ENCODE measurements at places on chromosomes 11 and 22.

DNA sequence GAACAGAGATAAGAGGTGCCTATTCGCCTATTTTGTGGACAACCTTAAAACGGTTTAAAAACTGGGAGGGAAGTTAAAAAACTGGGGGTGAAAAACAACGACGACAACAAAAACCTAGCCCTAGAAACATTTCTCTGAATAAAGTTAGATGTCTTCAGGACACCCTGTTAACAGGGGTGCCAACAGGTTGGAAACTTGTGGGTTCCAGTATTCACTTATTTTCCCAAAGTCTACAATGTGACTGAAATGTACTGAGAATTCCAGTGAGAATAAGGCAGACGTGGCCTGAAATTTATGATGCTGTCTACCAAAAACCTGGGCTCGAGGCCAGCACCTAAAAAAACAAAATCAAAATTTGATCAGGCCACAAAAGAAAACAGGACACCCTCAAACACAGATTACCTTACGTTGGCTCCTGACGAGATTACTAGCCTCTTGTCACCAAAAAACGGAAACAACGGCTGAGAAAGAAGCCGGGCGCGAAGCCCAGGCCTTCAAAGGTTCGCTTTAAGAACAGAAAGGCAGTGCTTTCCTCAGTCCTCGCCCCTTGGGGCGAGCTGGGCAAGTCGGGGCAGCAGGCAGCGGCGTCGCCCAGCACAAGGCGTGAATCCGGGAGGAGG, 906 bp downstream of the CCDC90B start:
- peak; percentile 65 for DNase-seq

DNA sequence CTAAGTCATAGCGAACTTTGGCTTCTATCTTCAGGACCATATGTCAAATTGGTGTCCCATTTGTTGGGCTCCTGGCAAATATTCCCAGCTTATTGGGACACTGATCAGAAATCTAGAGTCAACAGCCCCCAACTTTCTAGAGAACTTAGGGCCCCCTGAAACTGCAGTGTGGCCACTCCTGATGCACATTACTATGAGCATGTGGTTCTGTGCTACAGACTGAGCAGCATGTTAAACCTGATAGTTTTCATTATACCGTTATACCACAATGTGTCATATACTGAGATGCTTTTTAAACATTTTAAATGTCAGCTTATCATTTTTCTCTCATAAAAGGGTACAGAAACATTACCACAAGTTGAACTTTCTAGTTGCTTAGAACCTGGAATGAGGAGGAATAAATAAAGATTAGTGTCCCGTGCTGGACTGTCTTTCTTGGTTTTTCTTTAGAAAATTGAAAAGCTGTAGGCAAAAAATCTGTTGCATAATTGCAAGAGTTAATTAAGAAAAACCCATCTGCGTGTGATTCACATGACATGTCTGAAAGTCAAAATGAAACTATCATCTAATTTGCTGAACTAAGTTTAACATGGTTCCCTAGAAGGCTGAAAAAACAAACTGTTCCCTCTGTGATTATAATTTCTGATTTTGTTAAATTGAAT, 16.4 kb upstream of the CTSC start:
- no peak for DNase-seq

GRCh38 chr11:46456269-46457001, 64.9 kb upstream of the CHRM4 start:
- DNase-seq = no peak

GRCh38 chr11:131785801-131786200, 415.4 kb downstream of the NTM start:
- no peak for DNase-seq

DNA sequence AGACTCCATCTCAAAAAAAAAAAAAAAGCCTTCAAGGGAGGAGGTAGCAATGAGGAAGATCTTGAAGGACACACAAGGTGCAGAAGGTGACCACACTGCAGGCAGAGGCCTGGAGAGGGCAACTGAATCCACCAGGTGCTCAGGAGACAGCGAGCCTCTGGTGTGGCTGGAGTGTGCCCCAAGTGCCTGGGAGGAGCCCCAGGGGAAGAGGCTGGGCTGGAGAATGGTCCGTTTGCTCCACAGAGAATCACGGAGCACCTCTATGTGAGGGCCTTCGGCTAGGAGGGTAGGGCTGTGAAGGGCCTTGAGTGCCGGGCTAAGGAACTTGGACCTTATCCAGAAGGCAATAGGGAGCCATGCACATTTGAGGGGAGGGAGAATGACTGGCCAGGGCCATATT, 50.3 kb downstream of the ARRB1 start:
- DNase-seq = no peak

DNA sequence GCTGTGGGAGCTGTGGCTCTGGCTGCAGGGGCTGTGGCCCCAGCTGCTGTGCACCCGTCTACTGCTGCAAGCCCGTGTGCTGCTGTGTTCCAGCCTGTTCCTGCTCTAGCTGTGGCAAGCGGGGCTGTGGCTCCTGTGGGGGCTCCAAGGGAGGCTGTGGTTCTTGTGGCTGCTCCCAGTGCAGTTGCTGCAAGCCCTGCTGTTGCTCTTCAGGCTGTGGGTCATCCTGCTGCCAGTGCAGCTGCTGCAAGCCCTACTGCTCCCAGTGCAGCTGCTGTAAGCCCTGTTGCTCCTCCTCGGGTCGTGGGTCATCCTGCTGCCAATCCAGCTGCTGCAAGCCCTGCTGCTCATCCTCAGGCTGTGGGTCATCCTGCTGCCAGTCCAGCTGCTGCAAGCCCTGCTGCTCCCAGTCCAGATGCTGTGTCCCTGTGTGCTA, 514 bp downstream of the KRTAP5-9 start:
- DNase-seq = no peak

- DNase-seq = no peak
Observed at GRCh38 chr11:9607511-9607899, 34.0 kb downstream of the WEE1 start.

- no peak for DNase-seq
Observed at GRCh38 chr22:41841085-41841712, 8.3 kb downstream of the SREBF2 start.

DNA sequence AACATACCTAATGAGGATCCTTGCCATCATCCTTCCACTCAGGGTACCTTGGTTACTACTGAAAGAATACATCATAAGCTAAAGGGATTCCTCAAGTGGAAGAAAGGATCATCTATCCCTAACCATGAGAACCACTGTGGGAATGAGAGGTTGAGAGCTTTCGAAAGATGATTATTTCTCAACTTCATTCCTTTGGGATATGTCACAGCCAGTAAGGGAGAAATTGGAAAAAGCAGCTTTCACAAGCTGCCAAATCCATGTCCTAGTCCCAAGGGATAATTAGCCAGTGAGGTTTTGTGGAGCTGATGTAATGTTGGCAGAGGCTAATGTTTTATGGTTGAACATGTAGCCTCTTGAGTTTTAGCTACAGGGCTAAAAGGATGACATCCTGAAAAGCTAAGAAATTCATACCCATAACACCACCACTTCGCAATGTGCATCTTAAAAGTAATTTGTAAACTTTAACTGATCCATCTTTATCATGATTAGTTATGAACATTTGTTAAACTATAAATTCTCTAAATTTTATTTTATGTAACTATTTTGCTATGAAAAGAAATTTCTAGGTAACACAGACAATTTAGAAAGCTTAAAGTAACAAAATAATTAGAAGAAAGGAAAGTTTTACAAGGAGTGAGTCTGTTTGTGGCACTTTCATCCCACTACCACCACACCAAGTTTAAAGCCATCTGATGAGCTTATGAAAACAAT, 123.9 kb downstream of the MRTFA start:
- DNase-seq = peak; percentile 17

- DNase-seq = no peak
Observed at GRCh38 chr11:47160753-47161133, 15.9 kb downstream of the ARFGAP2 start.

DNA sequence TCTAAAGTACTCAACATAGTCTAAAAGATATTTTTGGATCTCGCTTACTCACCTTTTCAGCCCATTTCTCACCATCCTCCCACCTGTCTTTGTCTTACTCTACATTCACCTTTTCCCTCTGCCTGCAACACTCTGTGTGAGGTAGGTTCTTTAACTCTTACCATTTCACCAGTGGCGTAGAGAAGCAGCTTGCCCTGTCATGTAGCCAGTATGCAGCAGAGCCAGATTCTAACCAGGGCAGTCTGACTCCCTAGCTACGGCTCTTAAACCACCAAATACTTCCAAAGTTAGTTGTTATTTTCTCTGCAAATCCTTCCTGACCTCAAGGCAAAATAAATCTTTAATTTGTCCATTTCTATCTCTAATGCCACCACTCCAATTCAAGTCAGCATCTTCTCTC, 7.5 kb downstream of the ALG8 start:
- DNase-seq = no peak

DNA sequence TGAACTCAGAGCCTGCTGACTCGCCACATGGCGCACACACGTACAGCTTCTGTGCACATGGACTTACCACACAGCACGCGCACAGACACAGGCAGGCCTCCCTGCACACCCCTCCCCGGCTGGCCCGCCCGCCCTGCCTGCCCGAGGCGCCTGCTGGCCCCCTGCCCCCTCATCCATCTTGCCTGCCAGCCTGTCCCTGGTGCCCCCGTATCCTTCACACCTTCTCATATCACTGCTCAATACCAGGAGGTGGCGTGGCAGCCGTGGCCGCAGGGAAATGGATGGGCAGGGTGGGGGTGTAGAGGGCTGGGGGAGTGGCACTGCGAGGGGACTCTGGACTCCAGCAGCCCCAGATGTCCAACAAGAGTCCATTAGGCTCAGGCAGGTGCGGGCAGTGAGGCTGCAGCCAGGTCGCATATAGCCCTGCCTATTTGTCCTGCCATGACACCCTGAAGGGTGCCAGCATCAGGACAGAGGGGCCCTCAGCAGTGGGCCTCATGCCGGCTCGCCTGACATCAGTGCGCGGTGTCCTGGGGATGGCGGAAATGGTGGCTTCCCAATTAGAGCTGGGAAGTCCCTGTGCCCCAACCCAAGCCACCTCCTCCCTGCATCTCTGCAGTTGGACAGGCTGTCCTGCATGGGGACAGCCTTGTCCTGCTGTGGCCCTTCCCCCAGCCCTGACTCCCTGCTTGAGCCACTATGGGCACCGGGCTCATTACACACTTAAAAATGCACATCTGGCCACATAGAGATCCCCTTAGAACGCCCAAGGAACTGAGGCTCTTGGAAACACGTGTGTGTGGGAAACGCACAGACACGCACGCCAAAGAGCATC, 2.0 kb upstream of the TBX10 start:
- no peak for DNase-seq

DNA sequence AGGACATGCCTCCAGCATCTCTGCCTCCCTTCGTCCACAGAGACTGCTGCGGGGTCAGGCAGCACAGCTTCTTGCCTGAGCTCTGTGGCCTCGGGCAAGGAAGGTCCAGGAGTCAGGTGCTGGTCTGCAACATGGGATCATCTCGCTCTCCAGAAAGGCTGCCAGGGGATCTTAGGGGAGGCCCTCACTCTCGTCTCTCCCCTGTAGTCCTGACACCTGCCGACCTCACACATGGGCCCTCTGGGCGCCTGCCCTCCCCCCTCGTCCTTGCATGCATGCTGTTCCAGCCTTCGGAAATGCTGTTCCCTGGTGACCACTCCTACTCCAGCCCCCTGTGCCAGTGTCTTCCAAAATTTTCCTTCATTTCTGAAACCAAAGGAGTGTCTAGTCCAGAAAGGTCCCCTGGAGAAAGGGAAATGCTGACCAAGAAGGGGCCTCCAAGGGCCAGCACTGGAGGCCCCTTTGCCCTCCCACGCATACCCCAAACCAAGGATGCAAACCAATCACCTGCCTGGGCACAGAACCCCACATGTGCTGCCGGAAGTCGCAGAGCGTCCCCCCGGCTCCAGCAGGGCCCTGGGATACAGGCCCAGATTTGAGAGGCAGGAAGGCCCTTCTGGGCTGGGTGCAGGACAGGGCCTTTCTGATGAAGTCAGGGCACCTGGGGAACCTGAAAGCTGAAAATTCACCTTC, 41.0 kb downstream of the IGF2 start:
- no peak for DNase-seq

DNA sequence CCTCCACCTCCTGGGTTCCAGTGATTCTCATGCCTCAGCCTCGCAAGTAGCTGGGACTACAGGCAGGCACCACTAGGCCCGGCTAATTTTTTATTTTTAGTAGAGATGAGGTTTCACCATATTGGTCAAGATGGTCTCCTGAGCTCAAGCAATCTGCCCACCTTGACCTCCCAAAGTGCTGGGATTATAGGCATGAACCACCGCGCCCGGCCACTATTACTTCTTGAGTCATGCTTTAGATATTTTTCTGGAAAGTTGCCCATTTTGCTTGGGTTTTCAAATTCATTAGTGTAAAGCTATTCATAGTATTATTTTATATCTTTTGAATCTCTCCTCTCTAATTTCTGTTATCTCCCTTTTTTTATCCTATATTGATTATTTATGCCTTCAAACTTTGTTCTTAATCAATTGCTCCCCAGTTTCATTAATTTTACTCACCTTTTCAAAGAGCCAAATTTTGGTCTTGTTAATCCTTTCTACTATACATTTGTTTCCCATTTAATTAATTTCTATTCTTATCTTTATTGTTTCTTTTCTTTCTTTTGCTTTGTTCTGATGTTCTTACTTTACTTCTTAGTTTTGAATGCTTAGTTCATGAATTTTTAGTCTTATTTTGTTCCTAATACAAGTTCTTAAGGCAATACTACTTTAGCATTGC, 10.3 kb upstream of the RAC2 start:
- no peak for DNase-seq

DNA sequence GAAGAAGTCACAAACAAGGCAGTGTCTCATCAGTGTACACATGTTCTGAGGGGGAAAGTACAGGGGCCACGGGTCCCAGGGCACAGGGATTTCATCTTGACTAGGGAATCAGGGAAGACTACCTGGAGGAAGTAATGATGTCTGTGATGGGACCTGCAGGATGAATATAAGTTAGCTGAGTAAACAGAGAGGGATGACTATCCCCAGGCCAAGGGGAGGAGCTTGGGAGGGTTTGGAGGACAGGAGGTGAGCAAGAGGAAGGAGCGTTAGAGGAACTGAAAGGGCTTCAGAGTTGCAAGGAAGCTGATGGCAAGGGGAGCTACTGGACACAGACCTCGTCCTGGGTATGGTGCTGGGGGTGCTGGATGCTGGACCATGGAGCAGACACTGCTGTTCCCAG, 56.4 kb downstream of the TRAF6 start:
- DNase-seq = no peak

DNA sequence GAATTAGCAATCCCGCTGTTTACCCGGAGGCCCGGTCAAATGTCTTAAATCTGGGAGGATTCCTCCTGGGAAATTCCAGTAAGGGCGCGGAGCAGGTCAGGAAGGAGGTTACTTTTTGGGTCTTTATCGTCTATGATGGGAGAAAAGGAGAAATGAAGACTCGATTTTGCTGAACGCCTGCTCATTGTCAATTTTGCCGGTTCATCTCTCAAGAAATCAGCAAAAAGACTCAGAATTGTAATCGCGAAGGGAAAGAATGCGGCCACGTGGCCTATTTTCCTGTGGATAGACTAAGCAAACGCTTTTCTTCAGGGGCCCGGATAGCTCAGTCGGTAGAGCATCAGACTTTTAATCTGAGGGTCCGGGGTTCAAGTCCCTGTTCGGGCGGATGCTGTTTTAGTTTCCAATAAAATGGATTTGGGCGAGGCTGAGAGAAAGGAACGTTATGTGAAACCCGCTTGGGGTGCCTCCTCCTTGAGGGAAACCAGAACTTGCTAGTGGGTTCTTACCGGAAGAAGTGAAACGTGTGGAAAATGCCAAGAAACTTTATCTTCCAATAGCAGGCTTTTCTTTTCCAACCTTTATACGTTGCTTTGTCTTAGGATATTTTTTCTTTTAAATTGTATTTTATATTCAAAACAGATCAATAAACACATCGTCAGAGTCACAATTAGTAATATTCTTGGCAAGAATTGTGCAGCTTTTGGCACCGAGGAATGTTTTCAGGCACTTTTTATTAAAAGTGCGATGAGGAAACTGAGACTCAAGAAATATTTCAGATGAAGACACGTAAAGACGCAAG, 45.0 kb downstream of the OR4D9 start:
- peak; percentile 71 for DNase-seq
